ENCODE measurements at places on chromosomes 3 and 15.
A peak's percentile ranks its signal among the peaks of the same experiment; 100 is the strongest.

GRCh38 chr3:141680620-141681389, 57.3 kb upstream of the RNF7 start:
- peak; percentile 53 for DNase-seq

- no peak for DNase-seq
These were observed 25.4 kb upstream of the MBNL1 start for GRCh38 chr3:152243301-152243711.

GRCh38 chr3:38257583-38257982, 8.0 kb upstream of the SLC22A13 start:
- no peak for DNase-seq

DNA sequence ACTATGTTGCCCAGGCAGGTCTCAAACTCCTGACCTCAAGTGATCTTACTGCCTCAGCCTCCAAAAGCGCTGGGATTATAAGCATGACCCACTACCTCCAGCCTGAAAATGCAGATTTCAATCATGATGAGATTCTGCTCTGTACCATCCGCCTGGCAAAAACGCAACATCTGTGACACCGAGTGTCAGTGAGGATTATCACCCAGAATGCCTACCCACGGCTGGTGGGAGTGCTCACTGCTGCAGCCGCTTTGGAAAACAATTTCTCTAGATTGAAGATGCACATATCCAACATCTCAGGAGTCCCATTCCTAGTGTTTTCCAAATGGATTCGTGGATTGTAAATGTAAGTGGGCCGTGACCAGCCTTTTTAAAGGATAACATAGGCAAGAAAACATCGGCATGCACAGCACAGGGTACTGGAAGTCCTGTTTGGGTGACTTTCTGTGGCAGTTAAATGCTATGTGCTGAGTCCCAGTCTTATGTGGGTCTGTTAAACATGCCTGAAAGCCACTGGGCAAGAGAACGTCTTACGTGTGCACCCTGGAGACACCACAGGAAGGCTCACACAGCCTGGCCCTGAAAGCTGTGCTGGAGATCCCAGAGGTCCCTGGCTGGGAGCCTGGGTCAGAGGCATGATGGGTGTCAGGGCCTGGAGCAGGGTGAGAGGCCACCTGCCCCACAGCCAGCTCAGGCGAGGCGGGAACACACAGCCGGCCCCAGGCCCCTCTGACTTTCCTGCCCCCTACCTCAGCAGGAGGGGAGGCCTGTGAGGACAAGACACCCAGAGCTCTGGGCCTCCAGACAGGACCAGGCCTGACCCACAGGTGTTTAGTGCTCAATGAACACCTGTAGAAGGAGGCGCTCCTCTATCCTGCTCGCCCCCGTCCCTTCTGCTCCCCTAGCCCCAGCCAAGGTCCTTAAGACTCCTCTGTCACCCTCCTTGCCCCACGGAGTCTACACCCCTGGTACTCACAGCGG, 918 bp downstream of the PRSS50 start:
- peak; percentile 82 for DNase-seq

GRCh38 chr3:32667072-32667582, 17.9 kb upstream of the CNOT10 start:
- no peak for DNase-seq

DNA sequence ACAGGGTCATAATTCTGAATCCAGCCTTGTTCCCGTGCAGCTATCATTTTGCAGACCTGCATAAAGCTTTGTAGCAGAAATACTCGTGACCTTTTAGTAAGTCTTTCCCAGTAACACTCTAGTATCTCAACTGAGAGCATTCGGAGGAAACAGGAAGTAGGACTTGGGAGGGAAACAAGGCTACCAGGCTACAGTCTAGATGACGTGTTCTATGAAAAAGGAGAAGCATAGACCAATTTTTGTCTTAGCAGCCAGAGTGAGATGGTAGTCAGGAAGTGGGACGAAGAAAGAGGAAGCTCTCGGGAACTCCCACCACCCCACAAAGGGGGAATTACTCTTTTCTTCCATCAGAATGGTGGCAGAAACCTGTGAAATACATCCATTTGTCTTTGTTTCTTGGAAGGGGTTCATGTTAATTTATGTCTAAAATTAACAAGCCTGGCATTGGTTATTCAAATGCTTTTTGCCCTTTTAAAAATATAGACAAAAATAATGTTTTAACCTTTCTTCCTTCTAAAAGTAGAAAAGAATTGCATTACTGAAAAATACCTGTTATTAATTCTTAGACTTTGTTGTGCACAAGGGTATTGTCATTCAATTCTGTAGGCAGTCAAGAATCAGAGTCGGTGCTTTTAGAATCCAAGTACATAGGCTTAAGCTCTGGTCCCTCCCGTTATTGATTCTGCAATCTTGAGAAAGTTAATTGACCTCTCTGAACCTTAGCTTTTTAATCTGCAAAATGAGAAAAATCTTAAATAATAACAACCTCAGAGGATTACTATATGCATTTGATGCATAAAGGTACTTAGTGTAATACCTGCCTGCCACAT, 1.6 kb upstream of the SUCNR1 start:
- no peak for DNase-seq

DNA sequence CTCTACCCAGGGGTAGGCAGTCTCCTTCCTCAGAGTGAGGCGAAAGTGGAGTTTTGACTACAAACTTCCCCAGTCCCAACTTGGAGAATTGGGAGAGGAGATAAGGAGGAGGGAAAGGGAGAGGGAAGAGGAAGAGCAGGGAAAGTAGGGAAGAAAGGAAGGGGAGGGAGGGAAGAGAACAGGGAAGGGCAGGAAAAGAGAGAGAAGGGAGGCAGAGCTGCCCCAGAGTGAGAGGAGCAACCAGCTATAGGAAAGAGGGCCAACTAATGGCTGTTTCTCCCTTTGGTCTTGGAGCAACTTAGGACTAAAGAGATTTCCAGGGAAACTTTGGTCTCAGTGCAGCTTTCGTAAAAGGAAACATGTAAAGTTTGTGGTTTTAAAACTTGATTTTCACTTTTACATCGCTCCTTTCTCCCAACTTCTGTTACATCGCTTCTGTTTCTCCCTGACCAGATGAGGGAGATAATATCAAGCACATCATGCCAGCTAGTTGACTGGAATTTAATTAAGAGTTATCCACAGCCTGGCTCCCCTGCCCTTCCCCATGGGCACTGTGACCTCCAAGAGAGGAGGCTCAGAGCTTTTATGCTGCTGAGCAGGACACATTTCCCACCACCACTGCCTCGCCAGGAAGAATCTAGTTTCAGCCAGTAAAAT, 1.4 kb downstream of the CA12 start:
- DNase-seq, result no peak

- no peak for DNase-seq
These were observed 83.1 kb downstream of the MYO5A start for GRCh38 chr15:52445553-52445952.

DNA sequence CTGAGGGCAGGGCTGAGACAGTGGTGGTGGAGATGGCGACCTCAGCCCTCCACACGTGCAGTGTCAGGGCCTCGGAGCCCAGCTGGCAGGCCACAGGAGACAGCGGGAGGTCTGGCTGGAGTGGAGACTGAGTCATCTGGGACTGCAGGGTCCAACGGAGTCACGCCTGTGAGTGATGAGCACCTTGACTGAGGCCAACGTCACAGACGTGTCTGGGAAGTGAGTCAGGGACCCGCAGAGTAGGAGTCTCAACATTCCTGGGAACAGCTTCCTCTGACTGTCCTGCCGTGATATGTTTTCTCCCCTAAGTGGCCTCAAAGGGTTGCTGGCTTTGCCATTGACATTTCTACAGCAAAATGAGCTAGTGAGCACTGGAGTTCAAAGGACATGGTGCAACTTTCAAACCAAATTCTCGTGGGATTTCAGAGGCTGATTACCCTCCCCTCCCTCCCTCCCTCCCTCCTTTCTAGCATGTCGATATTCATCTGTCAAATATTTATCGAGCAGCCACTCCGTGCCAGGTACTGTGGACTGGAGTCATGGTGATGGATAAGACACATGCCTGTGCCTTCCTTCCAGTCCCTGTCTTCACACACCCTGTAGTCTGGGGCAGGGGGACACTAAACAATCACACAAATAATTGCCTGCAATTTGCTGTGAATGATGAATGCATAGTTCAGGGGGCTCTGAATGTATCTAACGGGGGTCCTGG, 53.3 kb upstream of the AMOTL2 start:
- no peak for DNase-seq

DNA sequence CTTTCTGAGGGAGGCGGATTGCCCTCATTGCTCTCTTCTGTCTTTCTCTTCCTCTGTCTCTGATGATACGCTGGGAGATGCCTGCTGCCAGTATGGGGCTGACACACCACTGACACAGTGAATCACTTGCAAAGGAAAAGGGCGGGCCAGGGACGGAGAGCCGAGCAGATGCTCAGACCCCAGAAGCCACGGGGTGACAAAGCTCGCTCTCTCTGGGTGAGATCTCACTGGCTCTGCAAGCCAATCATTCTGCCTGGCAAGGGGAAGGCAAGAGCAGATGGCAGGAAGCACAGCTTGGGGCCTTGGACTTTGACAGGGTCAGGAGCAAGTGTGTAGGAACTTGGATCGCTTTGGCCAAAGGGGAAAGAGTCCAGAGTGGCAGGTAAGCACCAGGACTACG, 198.7 kb downstream of the NTRK3 start:
- no peak for DNase-seq

GRCh38 chr15:79042213-79042928, 48.2 kb downstream of the RASGRF1 start:
- DNase-seq, result no peak

DNA sequence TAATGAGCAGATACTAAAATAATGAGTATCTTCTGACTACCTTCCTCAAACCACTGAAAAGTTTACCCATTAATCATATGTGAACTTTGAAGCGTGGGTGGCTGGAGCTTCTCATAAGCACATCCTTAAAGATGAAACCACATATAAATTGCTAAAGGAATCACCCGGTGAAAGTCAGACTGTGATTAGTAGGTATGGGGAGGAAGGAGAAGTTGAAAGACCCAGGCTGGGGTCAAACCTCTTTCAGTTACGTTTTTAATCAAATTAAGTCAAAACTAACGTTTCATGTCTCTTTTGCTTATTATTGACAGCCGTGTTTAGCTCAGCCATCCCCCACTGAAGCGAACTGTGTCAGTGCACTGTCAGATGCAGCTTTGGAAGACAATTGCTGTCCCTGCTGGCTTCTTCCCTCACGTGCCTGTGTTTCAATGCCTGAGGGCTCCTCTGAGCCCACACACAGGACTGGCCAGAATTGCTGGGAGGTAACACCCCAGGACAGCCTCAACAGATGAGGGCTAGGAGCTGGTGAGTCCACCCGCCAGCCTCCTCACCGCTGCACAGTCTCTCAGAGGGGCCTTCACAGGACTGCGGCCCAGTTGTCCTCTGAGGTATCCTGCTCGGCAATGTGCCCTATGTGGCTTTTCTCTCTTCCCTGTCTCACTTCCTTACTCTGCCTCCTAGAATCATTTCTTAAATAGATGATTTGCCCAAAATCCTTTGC, 29.3 kb upstream of the SH3BP5 start:
- DNase-seq, result no peak

DNA sequence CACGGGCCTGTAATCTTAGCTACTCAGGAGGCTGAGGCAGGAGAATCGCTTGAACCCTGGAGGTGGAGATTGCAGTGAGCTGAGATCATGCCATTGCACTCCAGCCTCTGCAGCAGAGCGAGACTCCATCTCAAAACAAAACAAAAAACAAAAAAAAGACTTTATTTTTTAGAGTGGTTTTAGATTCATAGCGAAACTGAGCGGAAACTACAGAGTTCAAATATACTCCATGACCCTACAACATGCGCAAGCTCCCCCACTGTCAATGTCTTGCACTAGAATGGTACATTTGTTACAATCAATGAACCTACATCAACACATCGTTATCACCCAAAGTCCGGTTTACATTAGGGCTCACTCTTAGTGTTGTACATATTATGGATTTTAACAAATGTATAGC, 2.2 kb upstream of the CRTAP start:
- no peak for DNase-seq

DNA sequence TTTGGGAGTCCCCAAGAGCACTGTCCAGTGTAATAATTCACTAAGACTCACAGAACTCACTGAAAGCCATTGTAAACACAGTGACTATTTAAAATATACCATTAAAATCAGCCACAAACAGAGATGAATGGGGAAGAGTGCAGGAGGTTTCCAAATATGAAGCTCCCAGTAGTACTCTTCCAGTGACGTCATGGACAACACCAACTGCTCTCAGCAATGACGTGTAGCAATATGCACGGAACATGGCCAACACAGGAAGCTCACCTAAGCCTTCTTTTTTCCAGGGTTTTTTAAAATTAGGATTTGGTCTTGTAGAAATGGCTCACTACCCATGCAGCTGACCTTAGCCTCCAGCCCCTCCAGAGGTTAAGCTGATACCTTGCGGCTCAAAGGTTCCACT, 1224.1 kb upstream of the CADM2 start:
- DNase-seq, result no peak

- no peak for DNase-seq
These were observed 8.4 kb downstream of the CSK start for GRCh38 chr15:74790080-74790916.

- no peak for DNase-seq
These were observed 198.3 kb downstream of the NAALADL2 start for GRCh38 chr3:175057401-175057800.

- DNase-seq, result no peak
These were observed 38.6 kb upstream of the LACTB start for GRCh38 chr15:63083044-63083443.

DNA sequence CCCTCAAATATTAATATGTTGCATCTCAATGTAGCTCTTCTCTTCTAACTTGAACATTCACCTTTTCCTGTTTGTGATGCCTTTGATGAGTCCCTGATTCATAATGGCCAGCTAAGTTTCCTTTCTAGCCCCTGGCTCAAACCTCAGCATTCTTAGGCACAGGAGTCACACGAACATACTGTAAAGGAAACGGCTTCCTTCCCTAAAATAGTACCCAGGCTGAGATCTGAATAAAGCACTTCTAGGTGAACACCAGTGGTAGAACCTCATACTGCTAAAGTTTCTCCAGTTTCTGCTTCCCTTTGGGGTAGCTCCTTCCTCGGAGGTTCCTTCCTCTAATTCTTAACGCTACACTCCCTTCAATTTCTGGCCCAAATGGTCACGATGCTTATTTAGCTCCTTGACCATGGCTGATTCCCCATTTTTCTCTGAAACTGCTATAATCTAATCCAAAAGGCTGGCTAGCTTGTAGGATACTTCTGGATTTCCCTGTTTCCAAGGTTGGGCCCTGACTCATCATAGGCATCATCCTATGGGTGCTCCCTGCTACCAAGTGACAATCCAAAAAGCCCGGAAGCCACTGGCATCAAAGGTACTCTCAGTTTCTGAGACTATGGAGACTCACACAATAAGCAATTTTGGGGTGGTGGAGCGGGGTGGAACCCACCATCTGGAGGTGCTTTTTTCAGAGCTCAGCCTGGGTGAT, 2.4 kb downstream of the ANAPC13 start:
- no peak for DNase-seq

DNA sequence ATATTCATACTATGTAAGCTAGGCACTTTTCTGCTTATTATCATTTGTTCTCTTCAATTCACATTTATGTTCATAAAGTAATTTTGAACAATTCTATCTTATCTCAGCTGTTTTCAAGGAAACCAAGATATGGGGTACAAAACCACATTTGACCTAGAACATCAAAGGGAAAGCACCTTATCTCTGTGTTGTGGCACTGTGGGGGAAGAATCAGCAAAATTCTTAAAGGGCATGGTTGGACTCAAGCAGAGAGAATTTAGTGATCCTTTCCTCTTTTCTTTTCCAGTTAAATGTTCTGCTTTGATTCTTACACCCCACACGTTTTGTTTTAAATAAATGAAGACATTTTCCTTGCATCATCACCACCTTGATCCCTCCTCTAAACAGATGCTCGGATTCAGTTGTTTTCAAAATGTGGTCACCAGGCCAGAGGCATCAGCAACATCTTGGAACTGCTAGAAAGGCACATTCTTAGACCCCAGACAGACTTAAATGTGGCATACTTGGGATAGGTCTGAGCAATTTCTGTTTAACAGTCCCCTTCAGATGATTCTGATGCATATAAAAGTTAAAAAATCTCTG, 128.4 kb upstream of the TP63 start:
- DNase-seq, result no peak

Measured in esophagus muscularis mucosa (tissue), 4 donors.